ENCODE measurements at places on chromosomes 2 and 18. TPM values are rescaled to one million over a fixed set of nuclear protein-coding genes. Genes with fewer than 3 reads are reported as not detected.

- no peak for DNase-seq
- peaks cover 23% of the 10 kb centered on the region for H3K4me1 ChIP-seq
- H3K27ac ChIP-seq = no peak overlapping the region
- no peak overlapping the region for H3K4me3 ChIP-seq
- H3K36me3 ChIP-seq = no peaks in the 10 kb centered on the region
Observed at GRCh38 chr2:182646763-182647498, 69.1 kb upstream of the DNAJC10 start.

DNA sequence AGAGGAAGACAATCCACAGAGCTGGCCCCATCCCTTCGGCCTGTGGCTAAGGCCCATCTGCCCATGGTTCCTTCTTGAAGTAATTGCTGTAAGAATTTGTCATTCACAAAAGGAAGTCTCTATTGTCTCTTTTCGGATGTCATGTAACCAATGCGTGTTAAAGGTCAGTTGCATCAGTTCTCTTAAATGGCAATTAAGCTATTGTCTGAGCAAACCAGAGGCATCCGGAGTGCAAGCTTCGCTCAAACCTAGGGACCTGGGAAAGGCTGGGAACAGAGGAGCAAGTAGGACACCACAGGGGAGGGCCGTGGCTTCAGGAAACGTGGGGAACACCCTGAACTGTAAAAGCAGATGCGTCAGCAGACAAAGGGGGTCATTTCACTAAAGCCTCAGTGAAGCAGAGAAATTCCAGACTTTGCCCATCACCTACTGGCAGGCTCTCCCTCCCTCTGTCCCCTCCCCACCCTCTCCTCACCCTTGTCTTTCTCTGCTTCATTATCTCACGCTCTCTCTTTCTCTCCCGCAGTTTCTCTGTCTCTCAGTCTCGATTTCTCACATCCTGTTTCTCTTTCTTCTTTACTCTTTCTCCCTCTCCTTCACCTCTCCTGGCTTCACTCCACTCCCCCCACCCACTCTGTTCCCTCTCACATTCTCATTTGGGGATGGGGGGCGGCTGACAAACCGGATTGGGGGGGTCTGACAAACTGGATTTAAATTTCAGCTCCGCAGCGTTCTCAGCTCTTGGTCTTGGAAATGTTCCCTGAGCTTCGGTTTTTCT, 204.6 kb upstream of the TNP1 start:
- no peak for DNase-seq
- peaks cover 30% of the 10 kb centered on the region for H3K4me1 ChIP-seq
- H3K27ac ChIP-seq = peak overlapping the region; percentile 85
- peak overlapping the region; percentile 42 for H3K4me3 ChIP-seq

GRCh38 chr2:37873229-37873628, 51.9 kb upstream of the RMDN2 start:
- DNase-seq = no peak
- H3K36me3 ChIP-seq = no peaks in the 10 kb centered on the region
- H3K4me1 ChIP-seq = peaks cover 36% of the 10 kb centered on the region

DNA sequence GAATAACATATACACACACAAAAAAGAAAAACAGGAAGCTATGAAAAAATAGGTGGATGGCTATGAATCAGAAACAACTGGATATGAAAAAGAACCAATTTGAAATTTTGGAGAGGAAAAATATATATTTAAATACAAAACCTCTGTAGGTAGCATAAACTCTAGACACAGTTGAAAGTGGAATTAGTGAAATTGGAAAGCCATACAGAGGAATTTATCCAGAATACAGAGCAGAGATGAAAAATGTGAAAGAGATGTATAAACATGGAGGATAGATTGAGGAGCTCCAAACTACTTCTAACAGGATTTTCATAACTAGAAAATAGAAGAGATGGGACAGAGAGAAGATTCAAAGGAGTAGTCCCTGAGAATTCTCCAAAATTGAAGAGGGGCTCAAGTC, 168.8 kb downstream of the SEPTIN10 start:
- no peak for DNase-seq
- H3K36me3 ChIP-seq = peaks cover 17% of the 10 kb centered on the region
- no peaks in the 10 kb centered on the region for H3K27me3 ChIP-seq
- no peak overlapping the region for H3K4me3 ChIP-seq
- H3K4me1 ChIP-seq = peaks cover 10% of the 10 kb centered on the region
- H3K27ac ChIP-seq = no peak overlapping the region

- no peaks in the 10 kb centered on the region for H3K4me1 ChIP-seq
- no peaks in the 10 kb centered on the region for H3K27me3 ChIP-seq
- no peak overlapping the region for H3K4me3 ChIP-seq
Observed at GRCh38 chr2:143397884-143398614, 268.8 kb downstream of the ARHGAP15 start.

DNA sequence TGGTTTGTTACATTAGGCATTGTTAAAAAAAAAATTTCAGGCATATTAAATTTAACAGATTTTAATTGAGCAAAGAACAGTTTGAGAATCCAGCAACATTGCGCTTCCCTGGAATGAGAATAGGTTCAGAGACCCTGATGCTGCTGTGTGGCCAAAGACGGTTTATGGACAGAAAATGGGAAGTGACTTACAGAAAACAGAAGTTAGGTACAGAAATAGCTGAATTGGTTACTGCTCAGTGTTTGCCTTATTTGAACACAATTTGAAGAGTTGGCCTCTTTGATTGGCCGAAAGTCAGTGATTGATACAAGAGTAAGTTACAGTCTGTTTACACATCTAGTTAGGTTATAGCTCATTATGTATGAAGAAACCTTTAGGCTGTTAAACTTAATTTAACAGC, 6.0 kb upstream of the NEDD4L start:
- H3K27ac ChIP-seq = no peak overlapping the region
- H3K36me3 ChIP-seq = no peaks in the 10 kb centered on the region
- no peak overlapping the region for H3K4me3 ChIP-seq
- H3K4me1 ChIP-seq = peaks cover 8% of the 10 kb centered on the region
- peaks cover 5% of the 10 kb centered on the region for H3K27me3 ChIP-seq
- no peak for DNase-seq

DNA sequence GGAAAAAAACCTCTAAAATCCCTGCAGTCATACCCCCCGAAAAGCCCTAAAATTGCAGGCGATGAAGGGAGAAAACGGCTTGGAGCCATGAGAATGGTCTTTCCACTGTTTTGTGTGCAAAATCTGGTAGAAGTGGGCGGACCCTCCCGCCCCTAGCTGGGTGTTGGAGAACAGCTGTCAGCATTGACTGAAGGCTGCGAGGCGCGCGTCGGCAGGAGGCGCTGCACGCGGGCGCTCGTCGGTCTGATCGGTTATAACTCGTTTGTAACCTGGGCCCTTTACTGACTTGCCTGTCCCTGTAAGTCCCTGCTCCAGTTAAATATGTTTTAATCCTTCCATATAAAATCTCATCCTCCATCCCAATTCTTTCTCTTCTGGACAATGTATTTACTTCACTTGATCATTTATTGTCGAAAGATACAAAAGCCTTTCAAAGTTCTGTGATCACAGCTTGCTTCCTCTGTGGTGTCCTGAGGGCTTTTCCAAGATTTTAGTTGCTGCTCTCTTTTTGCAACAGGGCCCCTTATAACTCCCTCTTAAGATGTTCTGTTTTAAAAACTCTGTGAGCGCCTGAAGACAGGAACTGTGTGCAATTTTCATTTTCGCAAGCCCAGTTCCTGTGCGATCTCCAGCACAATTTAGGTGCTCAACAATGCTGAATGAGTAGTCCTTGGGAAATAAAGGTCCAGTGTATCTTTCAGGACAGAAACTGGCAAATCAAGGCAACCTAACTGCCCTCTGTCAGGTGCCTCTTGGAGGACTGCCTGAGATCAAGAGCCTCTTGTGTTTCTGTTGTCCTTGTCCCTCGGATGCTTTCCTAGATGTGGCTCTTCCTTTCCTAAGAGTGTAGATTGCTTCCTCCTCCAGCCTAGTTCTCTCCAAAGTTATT, 918 bp upstream of the HNRNPLL start:
- H3K36me3 ChIP-seq = no peaks in the 10 kb centered on the region
- H3K4me3 ChIP-seq = peak overlapping the region; percentile 99
- H3K27me3 ChIP-seq = no peaks in the 10 kb centered on the region
- DNase-seq = peak; percentile 69

L3MBTL4 gene
- 0.65 TPM for total RNA-seq

TACR1 gene
- total RNA-seq = 0.16 TPM

DNA sequence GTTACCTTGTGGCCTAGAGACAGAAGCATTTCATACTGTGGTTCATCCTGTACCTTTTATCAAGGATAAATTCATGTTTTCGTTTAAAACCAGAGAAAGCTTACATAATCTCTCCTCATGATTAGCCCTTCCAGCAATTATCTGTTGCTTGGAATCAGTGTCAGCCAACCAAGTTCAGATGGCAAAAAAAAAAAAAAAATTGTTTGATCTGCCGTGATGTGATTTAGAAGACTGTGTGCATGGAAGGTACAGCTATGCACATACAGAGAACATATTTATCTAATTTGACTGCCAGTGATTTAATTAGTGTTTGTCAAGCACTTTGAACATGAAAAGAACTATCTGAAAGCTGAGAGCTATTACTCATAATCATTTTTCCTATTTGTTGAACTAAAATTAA, 180.9 kb downstream of the ZEB2 start:
- H3K4me1 ChIP-seq = peaks cover 3% of the 10 kb centered on the region
- H3K4me3 ChIP-seq = no peak overlapping the region
- H3K27me3 ChIP-seq = no peaks in the 10 kb centered on the region
- no peak overlapping the region for H3K27ac ChIP-seq
- no peak for DNase-seq
- peaks cover 2% of the 10 kb centered on the region for H3K36me3 ChIP-seq

GRCh38 chr18:48826271-48826670, 124.5 kb downstream of the SMAD7 start:
- H3K27me3 ChIP-seq = no peaks in the 10 kb centered on the region
- H3K4me3 ChIP-seq = peak overlapping the region; percentile 13
- H3K36me3 ChIP-seq = peaks cover 12% of the 10 kb centered on the region
- H3K27ac ChIP-seq = peak overlapping the region; percentile 85

TRPM8 gene
- total RNA-seq = 0.07 TPM

DNA sequence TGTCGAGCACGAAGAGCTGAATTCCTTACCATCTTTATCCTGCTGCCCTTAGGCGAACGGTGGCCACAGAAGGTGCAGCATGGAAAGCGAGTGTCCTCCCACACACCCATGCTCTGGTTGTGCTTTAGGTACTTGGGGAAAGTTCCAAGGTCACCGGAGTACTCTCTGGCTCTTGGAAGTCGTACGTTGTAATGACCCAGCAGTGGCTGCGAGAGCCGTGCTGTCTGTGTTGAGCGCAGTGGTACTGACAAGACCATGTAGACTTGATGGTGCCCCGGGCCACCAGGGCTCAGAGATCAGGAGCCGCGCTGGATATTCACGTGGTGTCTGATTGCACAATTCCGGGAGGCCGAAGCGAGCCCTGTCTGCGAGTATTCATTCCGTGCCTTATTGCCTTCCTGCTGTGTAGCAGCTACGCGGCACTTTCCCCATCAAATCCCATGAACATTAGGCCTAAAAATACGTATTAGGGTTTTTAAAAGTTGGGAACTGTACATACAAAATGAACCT, 222.0 kb downstream of the ZNF516 start:
- no peak overlapping the region for H3K4me3 ChIP-seq
- no peak for DNase-seq
- peaks cover 8% of the 10 kb centered on the region for H3K4me1 ChIP-seq
- H3K36me3 ChIP-seq = no peaks in the 10 kb centered on the region

- DNase-seq = no peak
- peaks cover 8% of the 10 kb centered on the region for H3K4me1 ChIP-seq
- peaks cover 13% of the 10 kb centered on the region for H3K27me3 ChIP-seq
- H3K36me3 ChIP-seq = no peaks in the 10 kb centered on the region
- no peak overlapping the region for H3K4me3 ChIP-seq
Observed at GRCh38 chr18:52334896-52335295, 5.1 kb upstream of the DCC start.

INHA gene
- 0.50 TPM for total RNA-seq

C2orf72 gene
- total RNA-seq = 3.3 TPM

- DNase-seq = no peak
- peaks cover 6% of the 10 kb centered on the region for H3K4me1 ChIP-seq
- H3K36me3 ChIP-seq = no peaks in the 10 kb centered on the region
- H3K4me3 ChIP-seq = no peak overlapping the region
- H3K27ac ChIP-seq = no peak overlapping the region
Observed at GRCh38 chr18:30929065-30929464, 113.5 kb downstream of the DSC3 start.

GRCh38 chr2:172889768-172890430, 154.3 kb downstream of the RAPGEF4 start:
- no peaks in the 10 kb centered on the region for H3K36me3 ChIP-seq
- no peaks in the 10 kb centered on the region for H3K27me3 ChIP-seq
- H3K4me1 ChIP-seq = peaks cover 36% of the 10 kb centered on the region
- no peak overlapping the region for H3K27ac ChIP-seq

GRCh38 chr2:7867867-7868266, 814.0 kb upstream of the ID2 start:
- H3K27ac ChIP-seq = no peak overlapping the region
- H3K36me3 ChIP-seq = no peaks in the 10 kb centered on the region
- H3K4me1 ChIP-seq = no peaks in the 10 kb centered on the region

- no peak for DNase-seq
- no peak overlapping the region for H3K4me3 ChIP-seq
- H3K36me3 ChIP-seq = peaks cover 32% of the 10 kb centered on the region
- no peak overlapping the region for H3K27ac ChIP-seq
Observed at GRCh38 chr2:232027530-232027929, 66.0 kb downstream of the DIS3L2 start.

FAHD2B gene
- total RNA-seq = 41.1 TPM

DNA sequence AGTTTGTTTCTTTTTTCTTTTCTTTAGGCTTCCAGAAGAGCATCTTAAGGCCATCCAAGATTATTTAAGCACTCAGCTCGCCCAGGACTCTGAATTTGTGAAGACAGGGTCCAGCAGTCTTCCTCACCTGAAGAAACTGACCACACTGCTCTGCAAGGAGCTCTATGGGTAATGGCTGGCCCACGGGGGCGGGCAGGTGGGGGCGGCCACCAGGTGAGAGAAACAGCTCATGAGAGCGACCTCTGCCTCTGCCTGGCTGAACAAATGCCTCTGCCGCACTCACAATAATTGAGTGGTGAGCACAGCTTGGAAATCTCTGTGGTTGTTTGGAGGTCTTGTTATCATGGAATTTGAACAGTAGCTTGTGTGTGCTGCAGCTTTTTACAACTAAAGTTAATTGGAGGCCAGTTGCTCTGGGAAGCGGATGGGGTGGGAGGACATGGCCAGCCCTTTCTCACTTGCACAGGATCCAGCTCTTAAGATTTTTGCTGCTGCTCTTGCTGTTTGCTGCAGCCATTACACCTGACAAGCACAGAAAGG, 70.4 kb downstream of the INPP5D start:
- H3K4me1 ChIP-seq = no peaks in the 10 kb centered on the region
- H3K27me3 ChIP-seq = peaks cover 25% of the 10 kb centered on the region
- no peak for DNase-seq
- H3K4me3 ChIP-seq = no peak overlapping the region

FEV gene
- total RNA-seq = not detected

KIF3C gene
- 56.2 TPM for total RNA-seq

ERICH2 gene
- not detected for total RNA-seq

DNA sequence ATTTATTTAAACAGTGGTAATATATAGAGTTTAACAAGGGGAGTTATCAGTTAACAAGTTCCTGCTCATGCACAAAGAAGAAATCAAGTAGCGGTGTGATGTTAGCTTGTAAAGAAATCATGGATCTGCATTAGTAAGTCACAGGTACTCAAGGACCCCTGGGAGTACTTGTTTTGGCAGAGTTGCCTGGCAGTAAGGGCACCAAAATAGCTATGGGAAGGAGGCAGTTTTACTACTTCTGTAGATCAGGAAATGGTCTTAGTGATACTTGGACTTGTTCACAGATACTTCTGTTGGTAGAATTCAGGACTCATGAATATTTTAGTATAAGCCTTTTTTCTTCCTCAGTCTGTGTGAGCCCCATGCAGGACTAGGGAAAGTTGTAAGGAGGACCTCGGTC, 107.3 kb upstream of the IL1R2 start:
- DNase-seq = no peak
- H3K27me3 ChIP-seq = no peaks in the 10 kb centered on the region
- H3K27ac ChIP-seq = no peak overlapping the region
- no peak overlapping the region for H3K4me3 ChIP-seq
- H3K36me3 ChIP-seq = peaks cover 40% of the 10 kb centered on the region
- H3K4me1 ChIP-seq = no peaks in the 10 kb centered on the region

Measured in neural crest cell (in vitro differentiated cells).